H7 (cell line): ENCODE measurements at places on chromosomes 16 and 17.

DNA sequence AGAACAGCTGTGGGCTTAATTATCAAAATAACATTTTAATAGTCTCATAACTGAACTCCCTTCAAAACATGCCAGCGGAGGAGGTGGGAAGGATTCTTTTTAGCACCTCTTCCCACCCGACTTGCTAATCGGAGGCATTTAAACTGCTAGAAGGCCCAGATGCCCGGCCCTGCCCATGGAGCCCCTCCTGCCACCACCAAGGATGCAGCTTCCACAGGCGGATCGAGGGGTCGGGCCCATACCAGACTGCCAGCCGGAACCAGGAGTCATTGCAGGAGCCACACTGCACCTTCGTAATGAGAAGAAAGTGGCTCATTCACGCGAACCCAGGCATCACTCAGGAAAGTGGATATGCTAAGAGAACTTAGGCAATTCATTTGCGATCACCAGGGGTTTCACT lies 201.2 kb downstream of the C16orf78 start:
- no peak for DNase-seq

DNA sequence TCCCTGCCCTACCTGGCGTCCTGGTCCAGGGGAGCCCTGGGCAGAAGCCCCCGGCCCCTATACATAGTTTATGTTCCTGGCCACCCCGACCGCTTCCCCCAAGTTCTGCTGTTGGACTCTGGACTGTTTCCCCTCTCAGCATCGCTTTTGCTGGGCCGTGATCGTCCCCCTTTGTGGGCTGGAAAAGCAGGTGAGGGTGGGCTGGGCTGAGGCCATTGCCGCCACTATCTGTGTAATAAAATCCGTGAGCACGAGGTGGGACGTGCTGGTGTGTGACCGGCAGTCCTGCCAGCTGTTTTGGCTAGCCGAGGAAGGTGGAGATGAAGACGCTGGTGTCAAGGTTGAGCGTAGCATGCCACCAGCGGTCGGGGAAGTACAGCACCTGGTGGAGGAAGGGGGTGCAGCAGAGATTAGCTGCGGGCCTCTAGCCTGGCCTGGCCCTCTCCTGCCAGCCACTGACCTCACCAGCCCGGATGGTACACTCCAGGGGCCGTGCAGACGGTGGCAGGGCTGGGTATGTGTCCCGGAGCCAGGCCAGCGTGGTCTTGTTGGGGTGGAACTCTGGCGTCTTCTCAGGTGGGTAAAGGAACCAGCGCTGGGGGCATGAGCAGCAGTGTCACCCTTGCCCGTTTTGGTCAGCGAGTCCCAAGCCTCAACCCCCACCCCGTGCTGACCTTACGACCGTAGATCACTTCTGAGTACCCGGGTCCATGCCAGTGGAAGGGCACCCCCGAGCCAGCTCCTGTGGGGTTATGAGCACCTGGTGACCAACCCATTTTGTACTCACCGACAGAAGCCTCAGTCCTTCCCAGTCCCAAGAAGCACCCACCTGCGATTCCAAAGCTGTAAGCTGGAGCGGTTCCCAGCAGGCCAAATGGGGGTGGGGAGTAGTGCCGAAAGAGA lies 1.4 kb downstream of the JMJD8 start:
- peak; percentile 57 for DNase-seq

- no peak for DNase-seq
Measured at GRCh38 chr16:17408955-17409441, 61.8 kb downstream of the XYLT1 start.

GRCh38 chr17:9364837-9365430 lies 210.7 kb downstream of the STX8 start:
- no peak for DNase-seq

DNA sequence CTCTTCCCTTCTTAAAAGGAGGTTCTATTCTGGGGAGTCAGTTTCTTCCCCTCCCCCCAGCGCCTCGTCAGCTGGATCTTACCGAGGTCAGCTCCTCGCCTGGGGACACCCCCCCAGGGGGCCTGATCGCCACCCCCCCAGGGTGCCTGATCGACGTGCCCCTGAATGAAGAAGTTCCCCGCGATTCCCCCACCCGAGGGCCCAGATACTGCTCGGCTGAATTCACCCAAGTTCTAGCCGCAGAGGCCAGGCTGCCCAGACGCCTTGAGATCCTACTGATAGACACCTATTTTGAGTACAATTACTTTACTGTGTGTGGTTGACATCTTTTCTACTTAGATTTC lies 1.4 kb downstream of the RAB11FIP3 start:
- DNase-seq: no peak

DNA sequence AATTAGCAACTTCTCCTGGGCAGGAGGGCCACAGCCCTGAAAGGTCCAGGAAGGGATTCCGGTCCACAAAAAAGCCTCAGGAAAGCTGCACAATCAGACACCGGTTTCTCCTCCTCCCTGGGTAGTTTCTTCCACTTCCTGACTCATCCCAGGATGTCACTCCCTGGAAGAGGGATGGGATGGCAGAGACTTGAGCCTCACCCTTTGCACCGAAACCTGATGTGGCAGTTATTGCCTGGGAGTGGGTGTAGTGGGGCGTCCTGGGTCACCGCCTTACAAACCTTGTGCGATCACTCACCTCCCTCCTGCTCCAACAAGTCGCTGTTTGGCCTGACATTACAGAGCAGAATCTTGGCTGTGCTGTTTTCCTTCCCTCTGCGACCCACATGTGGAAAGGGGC lies 70.8 kb downstream of the LYRM1 start:
- no peak for DNase-seq

GRCh38 chr17:78781893-78782304 lies at the start of gene CYTH1:
Gene CYTH1, minus strand, starts transcription at chr17:78782273. Its CDS starts 50 bp downstream, at chr17:78782223.
- no peak for DNase-seq

DNA sequence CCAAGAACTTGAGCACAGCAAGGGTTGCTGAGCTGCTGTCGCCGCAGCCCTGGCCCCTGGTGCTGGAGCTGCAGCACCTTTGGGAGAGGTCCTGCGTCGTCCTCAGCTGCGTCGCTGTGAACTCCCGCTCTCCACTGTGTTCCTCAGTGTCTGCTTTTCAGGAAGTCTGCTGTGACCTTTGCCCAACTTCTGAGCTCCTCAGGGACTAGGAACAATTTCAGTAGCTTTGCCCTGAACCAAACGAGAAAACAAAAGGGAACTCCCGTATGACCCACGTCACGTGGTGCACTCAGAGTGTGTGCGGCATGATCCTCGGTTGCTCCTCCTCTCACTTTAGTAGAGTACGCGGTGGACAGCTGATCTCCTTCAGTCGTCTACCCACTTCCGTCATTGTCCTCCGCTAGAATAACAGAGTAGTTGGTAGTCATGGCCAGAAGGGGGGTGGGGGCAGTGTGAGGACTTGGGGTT lies 44.2 kb downstream of the WDR45B start:
- no peak for DNase-seq

DNA sequence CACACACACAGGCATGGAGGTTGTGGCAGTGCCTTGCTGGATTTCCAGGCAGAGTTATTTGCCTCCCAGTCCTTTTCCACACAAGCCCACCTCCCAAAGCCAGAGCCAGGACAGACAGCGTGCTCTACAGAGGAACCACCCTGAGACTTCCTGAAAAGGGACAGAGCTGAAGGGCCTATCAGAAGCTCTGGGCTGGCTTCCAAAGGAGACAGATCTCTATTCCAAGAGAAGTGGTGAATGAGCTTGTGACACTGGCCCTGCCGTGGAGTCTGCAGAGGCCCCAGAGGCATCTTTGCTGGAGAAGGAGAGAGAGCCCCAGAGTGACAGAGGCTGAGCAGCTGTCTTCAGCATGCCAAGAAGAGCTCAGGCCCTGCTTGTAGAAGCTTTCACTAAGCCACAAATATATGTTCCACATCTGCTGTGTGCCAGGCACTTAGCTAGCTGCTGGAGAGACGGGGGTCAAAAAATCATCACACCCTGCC lies 8.3 kb upstream of the LPCAT2 start:
- DNase-seq: peak; percentile 5

DNA sequence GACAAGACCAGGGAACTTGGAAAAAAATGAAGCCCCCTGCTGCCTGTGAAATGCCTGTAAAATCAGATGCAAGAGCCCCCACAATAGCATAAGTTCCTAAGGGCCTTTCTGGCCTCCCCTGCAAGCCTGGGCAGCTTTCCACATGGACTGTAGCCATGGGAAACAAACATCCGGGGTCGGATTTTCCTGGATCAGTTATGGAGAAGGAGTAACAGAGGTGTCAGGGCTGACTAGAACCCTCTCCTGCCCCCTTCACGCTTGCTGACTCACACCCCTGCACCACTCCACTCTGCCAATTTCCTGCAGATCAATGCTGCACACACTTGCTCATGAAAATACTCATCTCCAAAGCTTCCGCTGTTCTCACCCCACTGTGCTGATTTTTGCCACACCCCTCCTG lies 258.6 kb downstream of the CBLN1 start:
- no peak for DNase-seq

DNA sequence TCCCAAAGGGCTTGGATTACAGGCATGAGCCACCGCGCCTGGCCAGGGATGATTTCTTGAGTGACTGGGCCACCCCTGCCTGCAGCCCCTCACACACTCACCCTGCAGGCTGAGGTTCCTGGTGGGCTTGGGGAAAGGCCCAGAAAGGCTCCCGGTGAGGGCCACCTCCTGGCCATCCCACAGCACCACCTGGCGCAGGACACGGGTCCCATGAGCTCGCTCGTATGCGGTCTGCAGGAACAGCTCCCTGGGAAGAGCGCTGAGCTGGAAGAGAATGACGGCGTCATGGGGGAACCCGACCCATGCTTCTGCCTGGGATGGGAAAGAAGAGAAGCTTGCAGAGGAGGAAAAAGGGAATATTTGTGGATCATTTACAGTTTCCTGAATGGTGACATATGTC lies 59.3 kb downstream of the RMI2 start:
- DNase-seq: no peak

GRCh38 chr16:75272097-75272551 lies 20.7 kb upstream of the BCAR1 start:
- peak; percentile 48 for DNase-seq

GRCh38 chr17:61349350-61349749 lies 50.3 kb upstream of the TBX2 start:
- DNase-seq: no peak

DNA sequence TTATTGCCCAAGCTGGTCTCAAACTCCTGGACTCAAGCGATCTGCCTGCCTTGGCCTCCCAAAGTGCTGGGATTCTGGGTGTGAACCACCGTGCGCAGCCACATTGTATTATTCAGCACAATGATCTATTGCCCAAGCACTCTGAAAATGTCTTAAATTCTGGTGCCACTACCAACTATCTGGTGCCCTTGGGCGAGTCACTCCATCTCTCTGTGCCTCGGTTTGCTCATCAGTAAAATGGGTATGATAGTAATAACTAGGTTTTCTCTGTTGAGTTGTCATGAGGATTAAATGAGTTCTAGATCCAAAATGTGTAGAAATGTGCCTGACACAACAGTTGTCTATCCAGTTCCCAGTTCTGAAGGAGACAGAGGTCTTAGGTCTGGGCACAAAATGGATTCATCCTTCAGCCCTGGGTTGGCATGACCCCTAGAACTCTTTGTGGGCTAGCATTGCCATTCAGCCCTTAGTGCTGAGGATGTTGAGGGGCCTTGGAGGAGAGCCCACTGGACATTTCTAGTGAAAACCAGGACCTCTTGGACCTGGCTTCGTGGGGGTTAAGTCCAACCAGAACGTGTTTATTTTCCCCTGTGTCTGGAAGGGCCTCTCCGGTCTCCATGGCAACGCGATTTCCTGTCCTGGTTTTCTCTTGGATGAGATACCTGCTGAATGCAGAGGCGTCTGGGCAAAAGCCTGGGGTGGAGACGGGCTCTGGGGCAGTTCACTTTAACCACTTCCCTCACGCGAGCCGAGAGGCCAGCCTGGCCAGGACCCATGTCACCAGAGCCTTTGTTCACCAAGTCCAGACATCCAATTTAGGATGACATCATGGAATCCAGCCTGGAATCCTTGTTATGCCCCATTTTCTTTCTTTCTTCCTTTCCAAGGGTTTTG lies 43.7 kb upstream of the TNRC6A start:
- peak; percentile 54 for DNase-seq

DNA sequence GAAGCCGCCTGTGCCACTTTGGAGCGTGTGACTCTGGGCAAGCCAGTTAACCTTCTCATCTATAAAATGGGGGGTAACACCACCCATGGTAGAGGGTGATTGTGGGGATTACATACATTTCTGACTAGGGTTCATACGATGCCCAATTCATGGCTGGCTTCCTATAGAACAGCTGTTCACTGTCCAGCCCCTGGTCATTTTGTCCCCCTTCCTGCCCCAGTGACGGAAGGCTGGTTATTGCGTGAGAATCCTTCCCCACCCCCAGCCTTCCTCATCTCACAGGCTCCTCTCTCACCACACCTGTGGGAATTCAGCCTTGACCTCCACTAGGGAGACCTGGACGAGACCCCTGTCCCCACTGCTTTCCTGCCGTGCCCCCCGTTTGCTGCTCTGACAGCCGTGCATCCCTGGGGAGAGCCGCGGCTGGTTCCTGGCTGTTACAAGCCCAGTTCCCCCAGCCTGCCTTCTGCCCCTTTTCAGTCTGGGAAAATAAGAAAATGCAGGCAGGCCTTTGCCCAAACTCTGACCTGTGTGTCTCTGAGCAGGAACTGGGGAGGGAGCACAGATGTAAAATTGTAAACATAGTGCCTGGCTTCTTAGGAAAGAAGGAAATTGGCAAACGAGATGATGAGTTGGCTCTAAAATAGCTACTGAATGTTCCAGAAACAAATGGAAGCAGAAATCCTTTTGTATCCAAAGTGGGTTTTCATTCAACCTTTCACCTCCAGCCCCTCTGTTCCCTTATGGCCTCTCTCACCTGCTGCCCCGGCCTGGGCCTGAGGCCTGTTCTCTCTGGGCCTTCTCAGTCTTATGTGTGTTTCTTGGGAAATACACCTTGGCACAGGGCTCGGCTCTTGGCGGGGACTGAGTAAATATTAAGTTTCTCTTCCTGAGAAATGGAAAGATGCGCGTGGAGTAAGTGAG lies 67.3 kb downstream of the OR1D5 start:
- DNase-seq: no peak

GRCh38 chr17:19418251-19418992 lies 7.4 kb downstream of the RNF112 start:
- DNase-seq: no peak

DNA sequence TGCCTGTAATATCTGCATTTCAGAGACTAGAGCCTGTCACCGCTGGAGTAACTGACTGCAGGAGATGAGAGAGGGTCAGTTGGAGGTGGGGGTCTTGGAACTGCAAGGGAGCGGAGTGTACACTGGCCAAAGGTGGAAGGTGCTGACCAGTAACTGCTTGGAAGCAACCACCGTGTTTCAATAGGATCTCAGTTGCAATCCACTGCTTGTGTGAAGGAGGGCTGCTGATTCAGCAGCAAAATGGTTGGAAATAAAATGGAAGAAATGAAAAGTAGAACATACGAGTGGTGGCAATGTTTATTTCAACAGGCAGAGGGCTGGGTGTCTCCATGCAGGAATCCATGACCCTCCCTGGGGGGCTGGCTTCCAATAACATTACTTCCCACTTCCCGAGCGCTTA lies 2.1 kb upstream of the JPH3 start:
- DNase-seq: no peak

- no peak for DNase-seq
Measured at GRCh38 chr17:65633146-65633881, 71.9 kb upstream of the AXIN2 start.

DNA sequence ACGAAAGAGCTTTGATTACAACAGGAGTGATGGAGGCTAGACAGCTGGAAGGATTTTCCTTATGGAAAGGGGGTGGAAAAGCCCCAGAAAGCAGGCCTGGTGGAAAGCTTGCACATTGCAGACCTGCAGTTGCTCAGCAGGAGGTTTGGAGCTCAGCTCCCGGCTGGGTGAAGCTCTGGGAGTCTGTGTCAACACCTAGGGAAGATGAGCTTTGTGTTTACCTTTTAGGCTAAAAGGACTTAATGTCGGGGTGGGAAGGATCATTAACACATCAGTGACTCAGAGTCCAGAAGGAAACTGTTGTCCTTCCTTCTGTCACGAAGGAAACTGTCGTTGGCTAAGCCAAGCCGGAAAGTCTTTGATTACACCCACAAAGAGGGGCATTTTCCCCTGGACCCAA lies 48.2 kb downstream of the RAP1GAP2 start:
- DNase-seq: peak; percentile 72
